ENCODE measurements at places on chromosomes 6 and 20.

DNA sequence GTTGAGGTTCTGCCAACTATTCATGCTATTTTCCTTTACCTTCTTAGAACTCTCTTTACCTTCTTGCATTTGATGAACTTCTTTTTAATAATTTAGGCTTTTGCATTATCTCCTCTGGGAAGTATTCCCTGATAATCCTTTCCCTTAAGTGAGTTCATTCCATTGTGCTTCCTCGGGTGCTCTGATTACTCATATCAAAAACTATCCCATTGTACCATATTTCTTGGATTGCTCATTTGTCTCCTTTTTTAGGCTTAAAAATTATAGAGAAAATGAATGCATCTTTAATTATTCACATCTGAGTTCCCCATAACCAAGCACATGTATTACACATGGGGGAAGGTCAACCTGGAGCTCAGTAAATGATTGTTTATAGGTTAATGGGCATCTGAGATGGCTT, 2.5 kb downstream of the CALHM4 start:
- no peak for DNase-seq

DNA sequence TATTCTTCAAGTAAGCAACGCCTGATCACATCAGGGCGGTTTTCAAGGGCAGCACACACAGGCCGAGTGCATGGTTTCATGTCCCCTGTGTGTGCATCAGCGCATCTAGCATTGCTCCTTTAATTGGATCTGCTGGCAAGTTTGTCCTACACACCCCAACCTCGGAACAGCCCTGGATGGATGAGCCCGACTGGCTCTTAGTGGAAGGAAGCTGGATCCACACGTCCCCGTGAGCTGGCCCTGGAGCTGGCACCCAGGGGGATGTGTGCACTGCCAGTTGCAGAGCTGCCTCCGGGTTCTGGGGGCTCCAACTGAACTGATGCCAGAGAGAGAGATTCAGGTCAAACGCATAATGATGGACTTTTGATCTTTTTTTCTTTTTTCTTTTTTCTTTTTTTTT, 39.2 kb upstream of the QKI start:
- no peak for DNase-seq

DNA sequence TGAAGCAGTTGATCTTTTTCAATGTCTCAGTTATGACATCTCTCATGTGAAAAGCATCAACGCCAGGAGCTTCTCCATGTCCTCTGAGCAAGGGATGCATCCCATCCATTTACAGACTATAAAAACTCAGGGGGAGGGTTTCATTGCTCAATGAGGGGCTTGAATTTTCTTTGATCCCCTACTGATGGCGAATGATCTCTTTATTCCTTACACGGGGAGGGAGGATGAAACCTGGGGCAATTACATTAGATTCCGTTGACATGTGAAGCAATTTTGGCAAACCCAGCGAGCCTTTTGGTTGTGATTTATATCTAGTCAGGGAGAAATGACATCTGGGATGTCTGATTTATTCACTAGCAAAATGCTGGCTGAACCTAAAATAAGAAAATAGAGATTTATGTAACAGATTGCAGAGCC, 268.9 kb downstream of the HIVEP2 start:
- DNase-seq: no peak

DNA sequence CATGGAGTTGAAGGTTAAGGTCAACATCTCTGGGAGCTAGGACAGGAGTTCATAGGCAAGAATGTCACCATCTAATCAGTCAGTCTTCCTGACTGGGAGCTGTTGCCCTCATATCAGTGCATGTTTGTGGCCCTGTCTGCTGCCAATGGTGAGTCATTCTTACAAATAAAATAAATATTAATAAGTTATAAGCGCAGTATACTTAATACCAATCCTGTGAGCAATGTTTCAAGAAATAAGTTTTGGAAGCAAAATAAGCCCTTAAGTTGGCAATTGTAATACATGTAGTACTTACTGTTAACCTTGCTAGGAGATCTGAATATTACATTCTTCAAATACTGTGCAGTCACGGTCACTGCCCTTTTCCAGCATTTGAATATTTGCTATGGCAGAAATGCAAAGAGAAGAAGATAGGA, 20.2 kb upstream of the MDGA1 start:
- no peak for DNase-seq

GRCh38 chr6:134934793-134935485, 15.0 kb downstream of the ALDH8A1 start:
- no peak for DNase-seq

DNA sequence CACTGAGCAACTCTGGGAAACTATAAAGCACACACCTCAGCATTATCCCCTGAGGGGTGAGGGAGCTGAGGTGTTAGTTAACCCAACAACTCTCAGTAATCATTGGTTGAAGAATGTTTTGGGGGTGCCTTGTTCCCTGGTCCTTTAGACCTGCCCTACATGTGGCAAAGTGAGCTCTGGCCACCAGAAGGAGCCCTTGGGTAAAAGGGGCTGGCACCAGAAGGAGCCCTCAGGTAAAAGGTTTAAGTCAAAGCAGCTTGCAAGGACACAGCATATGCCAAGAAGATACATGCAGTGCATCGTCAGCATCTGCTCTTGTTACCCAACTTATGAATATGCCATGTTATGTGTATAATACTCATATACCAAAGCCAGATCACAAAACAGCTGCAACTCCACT, 1081.7 kb downstream of the KIF16B start:
- no peak for DNase-seq

- DNase-seq: no peak
Measured at GRCh38 chr6:43451348-43451747, 4.0 kb downstream of the DLK2 start.

- DNase-seq: no peak
Measured at GRCh38 chr6:151537556-151537955, 43.7 kb downstream of the CCDC170 start.

Measured in stimulated activated CD4-positive, alpha-beta T cell treated with anti-CD3 and anti-CD28 coated beads, Interleukin-1b, Interleukin-23, amount 100 ng/mL, for 24 hours (primary cell).